ENCODE measurements at places on chromosomes 11 and 22.

GRCh38 chr11:75337195-75337654, 14.2 kb downstream of the ARRB1 start:
- DNase-seq, result no peak

GRCh38 chr11:67354075-67355022, 1.0 kb upstream of the POLD4 start:
- no peak for DNase-seq

DNA sequence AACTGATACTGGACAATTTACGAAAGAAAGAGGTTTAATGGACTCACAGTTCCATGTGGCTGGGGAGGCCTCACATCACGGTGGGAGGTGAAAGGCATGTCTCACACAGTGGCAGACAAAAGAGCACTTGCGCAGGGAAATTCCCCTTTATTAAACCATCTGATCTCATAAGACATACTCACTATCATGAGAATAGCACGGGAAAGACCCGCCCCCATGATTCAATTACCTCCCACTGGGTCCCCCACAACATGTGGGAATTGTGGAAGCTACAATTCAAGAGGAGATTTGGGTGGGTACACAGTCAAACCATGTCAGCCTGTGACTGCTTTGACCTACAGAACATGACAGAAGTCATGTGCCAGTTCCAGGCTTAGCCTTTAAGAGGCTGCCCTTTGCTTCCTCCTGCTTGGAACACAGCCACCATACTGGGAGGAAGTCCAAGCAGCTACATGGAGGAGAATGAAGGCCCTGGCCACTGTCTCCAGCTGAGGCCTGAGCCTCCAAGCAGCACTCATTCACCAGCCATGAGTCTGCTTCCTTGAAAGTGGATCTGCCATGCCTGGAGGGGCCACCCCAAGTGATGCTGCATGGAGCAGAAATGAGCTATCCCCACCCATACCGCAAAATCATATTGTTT, 10.9 kb upstream of the GAL start:
- DNase-seq, result no peak

- no peak for DNase-seq
These were observed 5.8 kb downstream of the SLC22A9 start for GRCh38 chr11:63375434-63375833.

- DNase-seq, result no peak
These were observed 2.4 kb downstream of the CCS start for GRCh38 chr11:66595245-66595904.

- no peak for DNase-seq
These were observed 30.1 kb upstream of the CD82 start for GRCh38 chr11:44535191-44535980.
